ENCODE measurements at places on chromosomes 16 and 17. TPM values are rescaled to one million over a fixed set of nuclear protein-coding genes. Genes with fewer than 3 reads are reported as not detected.

Gene HEATR9
- 0.56 TPM for total RNA-seq

Gene DCAKD
- 25.2 TPM for total RNA-seq

Gene SLC9A5
- 3.5 TPM for total RNA-seq

Gene UQCRC2
- total RNA-seq: 230 TPM

Gene RPAIN
- total RNA-seq: 54.1 TPM

Gene CACNG1
- not detected for total RNA-seq

Gene ITGAD
- total RNA-seq: not detected

Gene SMIM36
- not detected for total RNA-seq

Gene GPRC5C
- total RNA-seq: 0.37 TPM

Gene CHST5
- total RNA-seq: not detected

Gene KRT28
- total RNA-seq: not detected

Gene PLXDC1
- 1.9 TPM for total RNA-seq

Data from T-helper 1 cell treated with Interleukin-12 subunit alpha and Interleukin-12 subunit beta and Interleukin-4 antibody, amounts not matched to agents 30 ng/mL and 1 ng/mL, for 36 hours (primary cell).